ENCODE measurements at places on chromosomes 2 and 18.

DNA sequence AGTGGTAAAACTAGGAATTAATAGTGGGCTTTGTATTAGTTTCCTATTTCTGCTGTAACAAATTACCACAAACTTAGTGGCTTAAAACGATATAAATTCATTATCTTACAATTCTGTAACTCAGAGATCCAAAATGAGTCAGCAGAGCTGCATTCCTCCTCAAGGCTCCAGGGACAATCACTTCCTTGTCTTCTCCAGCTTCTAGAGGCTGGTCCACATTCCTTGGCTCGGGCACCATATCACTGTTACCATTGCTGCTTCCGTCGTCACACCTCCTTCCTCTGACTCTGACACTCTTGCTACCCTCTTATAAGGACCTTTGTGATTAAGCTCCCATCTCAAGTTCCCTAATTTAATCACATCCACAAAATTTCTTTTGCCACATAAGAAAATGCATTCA lies 567.8 kb upstream of the KLHL29 start:
- DNase-seq: no peak

GRCh38 chr2:234835738-234836137 lies 116.1 kb upstream of the SH3BP4 start:
- DNase-seq: no peak

- DNase-seq: no peak
Measured at GRCh38 chr2:85746321-85747004, 7.3 kb upstream of the ATOH8 start.

GRCh38 chr2:62398356-62398755 lies 107.6 kb downstream of the TMEM17 start:
- DNase-seq: no peak

- no peak for DNase-seq
Measured at GRCh38 chr2:156892467-156893281, 364.8 kb upstream of the GALNT5 start.

Data from stimulated activated CD8-positive, alpha-beta memory T cell treated with anti-CD3 and anti-CD28 coated beads, Interleukin-7, amount 100 ng/mL, for 1 hour (primary cell).